ENCODE measurements at places on chromosomes 7 and 10.

GRCh38 chr10:29877793-29878491, 181.4 kb downstream of the JCAD start:
- DNase-seq, result no peak

DNA sequence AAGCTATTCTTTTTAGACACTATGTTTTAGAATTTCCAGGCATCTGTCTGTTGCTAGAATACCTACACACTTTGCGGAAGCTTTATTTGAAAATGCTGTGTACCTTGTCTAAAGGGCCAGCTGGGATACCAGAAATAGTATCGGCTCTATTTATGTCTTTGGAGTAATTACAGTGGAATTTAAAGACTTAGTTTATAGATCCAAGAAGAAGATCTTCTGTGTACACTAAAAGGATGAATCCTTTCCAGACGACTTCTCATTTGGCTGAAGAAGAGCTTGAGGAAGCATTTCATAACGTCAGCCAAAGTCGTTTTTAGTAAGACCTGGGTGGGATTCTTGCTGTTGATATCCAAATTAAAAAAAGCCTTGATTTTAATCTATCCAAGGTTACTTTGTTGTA, 365.9 kb downstream of the INHBA start:
- no peak for DNase-seq

DNA sequence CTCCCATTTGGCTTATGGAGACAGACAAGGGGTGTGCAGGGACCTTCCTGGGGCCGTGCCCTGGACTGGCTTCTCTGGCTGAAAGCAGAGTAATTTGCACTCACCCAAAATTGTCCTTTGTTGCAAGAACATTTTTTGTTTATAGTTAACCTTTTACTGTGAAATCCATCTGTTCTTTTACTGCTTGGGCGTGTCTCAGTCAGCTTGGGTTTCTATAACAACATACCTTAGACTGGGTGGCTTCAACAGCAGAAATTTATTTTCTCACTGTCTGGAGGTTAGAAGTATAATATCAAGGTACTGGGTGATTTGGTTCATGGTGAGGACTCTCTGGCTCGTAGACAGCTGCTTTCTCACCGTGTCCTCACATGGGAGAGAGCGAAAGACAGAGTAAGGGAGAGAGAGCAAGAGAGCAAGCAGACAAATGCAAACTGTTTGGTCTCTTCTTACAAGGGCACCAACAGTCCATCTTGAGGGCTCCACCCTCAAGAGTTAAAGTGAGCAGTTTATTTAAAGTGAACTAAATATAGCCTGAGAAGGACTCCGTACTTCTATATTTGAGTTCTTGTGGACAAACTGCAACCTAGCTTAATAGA, 131.0 kb upstream of the NPY start:
- DNase-seq, result no peak

DNA sequence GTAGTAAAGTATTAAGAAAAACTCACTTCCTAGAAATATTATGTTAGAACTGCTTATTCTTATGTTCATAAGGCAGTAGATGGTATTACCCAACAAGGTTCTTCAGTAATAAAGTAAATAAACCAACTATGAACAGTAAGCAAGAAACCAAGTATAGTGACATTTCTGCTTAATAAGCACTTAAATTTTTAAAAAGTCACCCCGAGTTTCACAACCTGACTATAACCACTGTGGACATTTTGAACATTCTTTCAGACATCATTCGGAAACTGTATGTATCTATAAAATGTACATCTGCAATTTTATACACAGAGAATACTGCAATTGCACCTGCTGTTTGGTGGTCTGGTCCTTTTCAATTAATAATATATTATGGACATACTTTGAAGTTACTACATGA, 1073.6 kb downstream of the XPNPEP1 start:
- DNase-seq, result no peak

GRCh38 chr7:137032436-137032835, 164.0 kb downstream of the CHRM2 start:
- no peak for DNase-seq

DNA sequence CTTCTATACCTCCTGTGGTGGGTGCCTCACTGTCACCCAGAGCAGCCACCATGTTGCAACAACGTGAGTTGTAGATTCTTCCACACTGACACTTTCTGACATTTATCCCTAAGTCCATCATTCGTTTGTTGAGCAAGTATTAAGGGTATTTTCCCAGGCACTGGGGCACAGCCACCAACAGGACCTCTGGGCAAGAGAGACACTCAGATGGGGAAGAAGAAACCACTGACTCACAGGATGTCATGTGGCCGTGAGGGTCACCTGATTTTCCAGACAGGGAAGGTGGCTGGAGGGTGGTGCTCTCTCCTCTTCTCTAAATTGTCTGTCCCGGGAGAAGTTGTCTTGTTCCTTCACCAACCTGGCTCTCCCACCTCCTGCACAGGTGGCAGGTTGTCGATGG, 51.7 kb upstream of the PPIF start:
- DNase-seq, result peak; percentile 88

- DNase-seq, result no peak
Measured at GRCh38 chr7:150860978-150861295, 8.6 kb downstream of the AOC1 start.

DNA sequence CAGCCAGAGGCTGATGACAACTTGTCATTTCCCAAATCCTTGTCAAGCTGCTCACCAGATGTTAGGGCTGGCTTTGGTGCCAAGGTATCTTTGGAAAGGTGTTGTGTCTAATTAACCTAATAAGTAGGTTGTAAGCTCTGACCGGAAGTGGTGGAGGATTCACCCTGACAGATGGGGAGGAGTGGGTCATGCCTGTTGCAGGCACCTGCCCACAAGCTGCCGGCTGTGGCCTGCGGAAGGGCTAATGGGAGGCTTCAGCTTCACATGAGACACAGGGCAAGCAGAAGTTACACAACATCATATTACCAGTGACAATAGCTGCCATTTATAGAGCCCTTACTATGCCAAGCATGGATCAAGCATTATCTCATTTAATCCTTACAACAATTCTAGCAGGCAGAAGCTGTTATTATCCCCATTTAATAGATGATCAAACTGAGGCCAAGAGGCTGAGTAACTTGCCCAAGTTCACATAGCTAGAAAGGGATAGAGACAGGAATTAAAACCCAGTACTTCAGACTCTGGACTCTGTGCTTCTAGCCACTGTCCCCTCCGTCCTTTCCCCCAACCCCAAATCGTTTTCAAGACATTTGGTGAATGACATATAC, 63.1 kb upstream of the DUSP5 start:
- DNase-seq, result peak; percentile 63

Data from suppressor macrophage (primary cell).